Right atrium auricular region (tissue), 2 donors: ENCODE measurements at places on chromosomes 6 and 20.

DNA sequence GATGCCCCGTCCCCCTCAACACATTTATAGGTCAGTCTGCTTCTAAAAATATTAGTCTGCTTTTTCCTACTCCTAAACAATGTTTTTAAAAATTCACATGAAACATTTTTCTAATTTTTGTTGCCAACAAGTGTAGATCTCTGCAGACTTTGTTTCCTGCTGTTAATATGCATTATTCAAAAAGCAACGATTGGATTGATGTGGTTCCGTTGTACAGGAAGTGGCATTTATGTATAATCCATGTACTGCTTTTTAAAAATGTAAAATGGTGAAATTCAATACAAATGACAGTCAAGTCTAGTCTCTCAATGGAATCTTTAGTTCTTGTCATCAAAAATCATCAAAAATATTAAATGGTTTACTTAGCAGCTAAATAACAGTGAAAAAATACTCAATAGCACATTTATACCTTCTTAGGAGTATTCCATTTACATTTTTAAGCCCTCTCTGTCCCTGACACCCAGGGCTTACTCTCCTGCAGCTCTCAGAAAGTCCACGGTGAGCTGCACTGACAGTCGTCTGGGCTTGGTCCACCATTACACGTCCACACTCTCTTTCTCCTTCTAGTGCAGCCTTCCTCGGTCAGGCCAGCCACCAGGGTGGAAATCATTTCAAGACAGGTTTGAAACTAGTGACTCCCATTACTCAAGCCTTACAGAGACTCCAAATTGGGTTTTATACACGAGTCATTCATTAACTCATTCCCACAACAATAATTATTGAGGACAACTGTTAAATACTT, 211.5 kb downstream of the TMEM200A start:
- no peak for DNase-seq

- DNase-seq, result no peak
Observed at GRCh38 chr20:43665466-43666176, 1.3 kb upstream of the MYBL2 start.

DNA sequence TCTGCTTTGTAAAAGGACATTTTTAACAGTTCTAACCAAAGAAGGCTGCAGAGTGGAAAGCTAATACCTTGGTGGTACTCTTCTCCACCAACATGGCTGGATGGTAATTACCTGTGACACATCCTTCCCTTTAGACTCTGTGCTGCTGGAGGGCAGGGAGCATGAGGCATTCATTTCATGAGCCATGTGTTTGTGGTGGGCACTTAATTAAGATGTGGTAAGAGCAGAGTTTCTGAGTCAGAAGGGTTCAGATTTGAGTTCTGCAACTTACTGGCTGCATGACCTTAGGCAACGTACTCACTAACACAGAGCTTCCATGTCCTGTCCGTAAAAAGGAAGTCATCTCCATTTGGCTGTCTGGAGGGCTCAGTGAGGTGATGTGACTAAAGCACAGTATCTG, 9.1 kb upstream of the ZNF133 start:
- no peak for DNase-seq

- no peak for DNase-seq
Observed at GRCh38 chr6:129662980-129663431, 47.0 kb downstream of the ARHGAP18 start.

DNA sequence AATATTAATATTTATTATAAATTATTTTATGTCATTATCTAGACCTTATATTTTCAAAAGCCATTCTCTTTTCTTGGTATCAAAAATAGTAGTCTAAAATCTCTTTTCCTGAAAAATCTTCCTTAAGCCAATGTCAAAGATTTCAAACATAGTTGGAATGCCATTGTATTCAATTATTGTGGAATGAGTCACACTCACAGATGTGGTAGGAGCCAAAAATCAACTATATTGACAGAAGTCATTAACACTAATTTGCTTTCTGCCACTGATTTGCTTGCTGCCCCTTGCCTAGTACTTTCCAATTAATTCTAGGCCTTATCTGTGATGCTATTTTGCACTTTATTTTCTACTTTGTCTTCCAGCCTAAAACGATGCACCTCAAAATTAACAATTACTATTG, 1326.3 kb upstream of the GJE1 start:
- no peak for DNase-seq

GRCh38 chr20:3896302-3896701, 7.1 kb downstream of the PANK2 start:
- no peak for DNase-seq

GRCh38 chr6:20020526-20020925, 183.4 kb downstream of the ID4 start:
- no peak for DNase-seq

- DNase-seq, result no peak
Observed at GRCh38 chr6:62217866-62218265, 68.2 kb downstream of the KHDRBS2 start.

GRCh38 chr20:53643031-53643832, 49.6 kb upstream of the ZNF217 start:
- DNase-seq, result no peak
